ENCODE measurements at places on chromosomes 5 and 9. TPM values are rescaled to one million over a fixed set of nuclear protein-coding genes. Genes with fewer than 3 reads are reported as not detected.

- no peak for DNase-seq
Measured at GRCh38 chr9:8895861-8896224, 1096.3 kb upstream of the DMAC1 start.

GRCh38 chr9:99475401-99476065 is 253.5 kb downstream of the SEC61B start:
- no peak for DNase-seq

- no peak for DNase-seq
Measured at GRCh38 chr9:106111039-106111730, 416.8 kb downstream of the TMEM38B start.

- DNase-seq: no peak
Measured at GRCh38 chr9:91144769-91145168, 216.9 kb downstream of the AUH start.

DNA sequence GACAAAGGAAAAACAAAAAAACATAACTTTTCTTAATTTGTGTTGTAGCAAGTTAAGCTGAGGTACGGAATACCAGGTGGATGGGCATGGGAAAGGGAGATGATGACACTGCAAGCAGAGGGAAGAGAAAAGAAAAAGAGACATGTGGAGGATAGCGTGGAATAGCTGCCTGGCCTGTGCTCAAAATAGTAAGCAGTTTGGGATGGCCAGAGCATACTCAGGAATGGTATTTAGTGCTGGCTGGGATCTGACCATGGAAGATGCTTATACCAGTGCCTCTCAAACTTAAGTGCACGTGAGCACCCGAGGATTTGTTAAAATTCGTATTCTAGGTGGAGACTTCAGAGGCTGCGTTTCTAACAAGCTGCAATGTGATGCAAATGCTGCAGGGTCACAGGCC is 41.3 kb downstream of the LNPEP start:
- DNase-seq: no peak

- no peak for DNase-seq
Measured at GRCh38 chr9:35605351-35606137, 482 bp downstream of the TESK1 start.

DNA sequence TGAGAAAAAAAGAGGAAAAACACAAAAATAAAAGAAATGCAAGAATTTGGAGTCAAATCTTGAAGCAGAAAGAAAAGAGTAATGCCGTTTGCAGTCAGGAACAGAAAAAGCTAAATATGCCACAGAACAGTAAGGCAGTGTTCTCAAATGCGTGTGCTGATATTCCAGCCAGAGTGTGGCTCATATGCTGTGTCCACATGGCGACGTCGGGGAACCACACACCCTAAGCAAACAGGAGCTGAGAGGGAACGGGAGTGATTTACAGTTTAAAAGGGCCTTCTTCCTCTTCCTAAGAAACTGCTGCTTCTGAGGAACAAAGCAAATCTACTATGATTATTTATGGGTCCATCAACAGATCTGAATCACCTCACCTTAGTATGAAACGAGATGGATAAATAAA is 42.7 kb downstream of the DDX31 start:
- no peak for DNase-seq

GRCh38 chr5:119515192-119515591 is 62.9 kb downstream of the HSD17B4 start:
- DNase-seq: no peak

- DNase-seq: no peak
Measured at GRCh38 chr5:115109356-115109755, 60.4 kb downstream of the TRIM36 start.

- no peak for DNase-seq
Measured at GRCh38 chr5:107476783-107477182, 194.0 kb downstream of the EFNA5 start.

- no peak for DNase-seq
Measured at GRCh38 chr5:176183321-176184074, 54.7 kb upstream of the SIMC1 start.

GRCh38 chr9:126583144-126583760 is 30.5 kb upstream of the LMX1B start:
- no peak for DNase-seq

- DNase-seq: no peak
Measured at GRCh38 chr9:34384368-34385165, 7.9 kb upstream of the MYORG start.

- no peak for DNase-seq
Measured at GRCh38 chr9:27945386-27945785, 372.1 kb upstream of the C9orf72 start.

GRCh38 chr5:137118629-137119028 is 380.5 kb downstream of the SPOCK1 start:
- DNase-seq: no peak

- DNase-seq: no peak
Measured at GRCh38 chr5:91142819-91143218, 240.3 kb downstream of the ARRDC3 start.

GRCh38 chr9:117125531-117125930 is 289.3 kb downstream of the ASTN2 start:
- no peak for DNase-seq

The DRD1 gene
- total RNA-seq: 2.9 TPM

The FSTL4 gene
- total RNA-seq: 59.8 TPM

The PIP5K1B gene
- total RNA-seq: 13.8 TPM

The PCDHB13 gene
- total RNA-seq: 6.2 TPM

The LCP2 gene
- 21.7 TPM for total RNA-seq

The TAF11L10 gene
- not detected for total RNA-seq

The MPDZ gene
- 27.6 TPM for total RNA-seq

The DMRTA1 gene
- 0.99 TPM for total RNA-seq

The LPAR1 gene
- 67.6 TPM for total RNA-seq

The TLX3 gene
- not detected for total RNA-seq

The ZNF883 gene
- 1.7 TPM for total RNA-seq

All from ureter (tissue), 1 donor.